Occipital lobe (tissue), 3 donors: ENCODE measurements at places on chromosomes 1 and 21.

DNA sequence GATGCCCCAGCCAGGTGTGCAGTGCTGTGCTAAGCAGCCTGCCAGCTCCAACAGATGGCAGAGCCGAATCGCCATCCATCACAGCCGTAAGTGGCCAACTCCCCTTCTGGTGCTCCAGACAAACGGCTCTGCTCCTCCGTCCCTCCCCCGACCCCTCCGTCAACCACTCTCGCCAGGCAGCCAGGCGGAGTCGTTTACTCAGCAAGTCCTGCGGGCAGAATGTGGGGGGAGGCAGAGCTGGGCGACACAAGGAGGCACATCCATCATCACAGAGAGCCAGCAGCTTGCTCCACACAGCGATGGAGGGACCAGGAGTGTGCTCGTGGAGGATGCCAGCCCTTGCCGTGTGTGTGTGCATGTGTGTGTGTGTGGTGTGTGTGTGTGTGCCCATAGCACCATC, 206.6 kb upstream of the GRIK3 start:
- no peak for DNase-seq

- no peak for DNase-seq
Observed at GRCh38 chr1:81499487-81499886, 301.2 kb upstream of the ADGRL2 start.

- DNase-seq = no peak
Observed at GRCh38 chr1:33918368-33918767, 54.5 kb downstream of the HMGB4 start.

- DNase-seq = no peak
Observed at GRCh38 chr1:239337799-239338430, 48.5 kb upstream of the CHRM3 start.

GRCh38 chr1:218810306-218810705, 363.4 kb upstream of the LYPLAL1 start:
- no peak for DNase-seq

GRCh38 chr1:187476671-187477070, 647.9 kb downstream of the PLA2G4A start:
- DNase-seq = no peak

DNA sequence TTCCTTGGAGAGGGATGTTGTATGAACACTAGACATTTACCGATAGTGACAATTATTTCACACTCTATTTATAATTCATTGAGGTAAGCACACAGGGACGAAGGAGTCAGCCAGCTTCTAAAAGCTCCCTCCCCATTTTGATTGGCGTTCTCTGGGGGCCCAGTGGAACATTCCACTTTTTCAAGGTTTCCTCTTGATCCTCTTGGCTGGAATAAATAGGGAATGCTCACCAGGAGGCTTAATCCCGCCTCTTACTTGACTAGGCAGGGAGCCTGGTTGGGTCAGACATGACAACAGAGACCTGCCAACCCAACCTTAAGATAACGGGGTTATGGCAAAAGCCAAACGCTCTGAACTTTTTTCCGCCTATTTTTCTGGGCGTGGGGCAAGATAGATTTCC, 974 bp downstream of the ACTN2 start:
- no peak for DNase-seq

DNA sequence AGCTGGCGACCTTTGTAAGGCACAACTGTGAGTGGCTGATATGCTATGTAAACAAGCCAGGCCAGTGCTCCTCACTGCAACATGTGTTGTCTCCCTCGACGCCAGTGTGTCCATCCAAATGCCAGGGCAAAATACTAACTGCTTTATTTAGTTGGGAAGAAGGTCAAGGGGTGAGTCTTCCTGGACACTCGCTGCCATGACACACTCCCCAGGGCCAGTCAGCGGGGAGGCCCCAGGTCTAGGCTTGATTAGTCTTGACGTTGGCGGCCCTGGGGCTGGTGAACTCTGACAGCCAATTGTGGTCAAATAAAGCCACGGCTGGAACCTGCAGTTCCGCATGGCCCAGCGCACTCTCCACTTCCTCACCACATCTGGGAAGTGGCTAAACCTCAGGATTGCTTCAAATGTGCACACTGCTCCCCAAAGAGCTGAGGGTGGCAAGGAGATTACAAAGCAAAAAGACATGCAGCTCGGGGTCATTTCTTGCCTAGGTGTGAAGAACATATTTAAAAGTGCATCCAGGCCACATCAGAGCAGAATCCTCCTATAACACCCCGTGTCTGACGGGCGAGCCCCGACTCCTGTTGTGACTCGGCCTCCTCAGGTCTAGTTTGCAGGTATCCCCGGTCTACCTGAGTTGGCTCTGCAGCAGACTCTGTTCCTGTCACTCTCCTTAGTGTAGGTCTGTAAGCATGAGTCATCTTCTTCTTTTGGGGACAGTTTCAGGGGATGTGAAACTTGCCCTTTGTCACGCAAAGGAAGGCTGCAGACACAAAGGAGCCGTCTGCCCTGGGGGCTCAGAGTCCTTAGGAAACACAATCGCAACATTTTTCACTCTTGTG, 183.5 kb downstream of the RUNX1 start:
- no peak for DNase-seq

- no peak for DNase-seq
Observed at GRCh38 chr1:16152481-16153087, 3.3 kb downstream of the EPHA2 start.

- DNase-seq = no peak
Observed at GRCh38 chr1:248590055-248590454, 7.4 kb downstream of the OR2T10 start.

- DNase-seq = no peak
Observed at GRCh38 chr1:26854906-26855305, 8.0 kb upstream of the SFN start.

- DNase-seq = no peak
Observed at GRCh38 chr1:82931006-82931405, 1067.9 kb downstream of the TTLL7 start.

DNA sequence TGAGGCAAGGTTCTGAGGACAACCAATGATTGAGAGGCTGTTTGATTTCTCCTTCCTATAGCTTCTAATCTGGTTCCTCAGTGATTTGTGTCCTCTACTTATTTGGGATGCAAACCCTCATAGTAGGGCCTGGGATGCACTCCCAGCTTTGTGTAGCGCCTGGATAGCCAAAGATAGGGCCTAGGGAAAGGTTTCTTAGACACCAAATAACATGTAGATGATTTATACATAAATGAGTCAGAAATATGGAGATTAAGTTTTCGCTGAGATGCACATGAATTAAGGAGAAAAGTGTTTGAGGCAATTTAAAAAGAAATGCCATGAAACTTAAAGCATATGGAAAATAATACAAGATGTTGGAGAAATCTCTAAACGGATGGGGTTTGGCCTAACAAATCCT, 66.0 kb upstream of the LMO4 start:
- no peak for DNase-seq

DNA sequence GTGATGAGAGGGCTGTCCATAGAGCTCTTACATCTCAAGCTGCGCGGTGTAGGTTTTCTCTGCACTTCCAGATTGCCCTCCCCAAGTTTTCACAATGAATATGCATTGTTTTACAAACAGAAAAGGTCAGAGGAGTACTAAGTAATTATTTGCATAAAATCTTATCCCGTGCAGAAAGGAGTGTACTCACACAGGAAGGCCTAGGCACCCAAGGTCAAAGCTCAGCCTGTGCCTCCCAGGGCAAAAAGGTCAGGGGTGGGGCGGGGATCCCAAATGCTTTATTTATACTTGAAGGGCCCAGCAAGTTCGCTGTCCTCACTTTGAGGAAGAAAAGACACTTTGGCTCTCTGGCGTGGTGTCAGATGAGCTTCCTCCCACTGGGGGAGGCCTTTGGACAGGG, 10.3 kb upstream of the KCNE1 start:
- DNase-seq = no peak

- DNase-seq = no peak
Observed at GRCh38 chr1:234780112-234780511, 170.1 kb upstream of the IRF2BP2 start.

DNA sequence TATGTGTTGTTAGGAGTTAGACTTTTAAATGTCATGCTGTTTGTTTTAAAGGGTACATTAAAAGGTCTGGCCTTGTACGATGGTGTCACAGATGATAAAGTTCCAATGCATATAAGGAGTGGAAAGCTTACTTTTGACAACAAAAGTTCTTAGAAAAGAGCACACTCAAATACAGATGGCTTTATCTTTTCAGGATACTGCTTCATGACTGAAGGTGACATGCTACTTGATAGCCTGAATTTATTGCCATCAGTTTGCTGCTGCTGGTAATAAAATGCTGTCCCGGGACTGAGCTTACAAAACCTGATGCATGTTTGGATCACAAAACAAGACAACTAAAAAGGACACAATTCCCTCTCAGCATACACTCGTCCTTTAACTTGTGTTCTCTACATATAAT, 84.9 kb downstream of the TTC3 start:
- no peak for DNase-seq

- DNase-seq = no peak
Observed at GRCh38 chr1:157457279-157457678, 95.0 kb downstream of the FCRL5 start.

DNA sequence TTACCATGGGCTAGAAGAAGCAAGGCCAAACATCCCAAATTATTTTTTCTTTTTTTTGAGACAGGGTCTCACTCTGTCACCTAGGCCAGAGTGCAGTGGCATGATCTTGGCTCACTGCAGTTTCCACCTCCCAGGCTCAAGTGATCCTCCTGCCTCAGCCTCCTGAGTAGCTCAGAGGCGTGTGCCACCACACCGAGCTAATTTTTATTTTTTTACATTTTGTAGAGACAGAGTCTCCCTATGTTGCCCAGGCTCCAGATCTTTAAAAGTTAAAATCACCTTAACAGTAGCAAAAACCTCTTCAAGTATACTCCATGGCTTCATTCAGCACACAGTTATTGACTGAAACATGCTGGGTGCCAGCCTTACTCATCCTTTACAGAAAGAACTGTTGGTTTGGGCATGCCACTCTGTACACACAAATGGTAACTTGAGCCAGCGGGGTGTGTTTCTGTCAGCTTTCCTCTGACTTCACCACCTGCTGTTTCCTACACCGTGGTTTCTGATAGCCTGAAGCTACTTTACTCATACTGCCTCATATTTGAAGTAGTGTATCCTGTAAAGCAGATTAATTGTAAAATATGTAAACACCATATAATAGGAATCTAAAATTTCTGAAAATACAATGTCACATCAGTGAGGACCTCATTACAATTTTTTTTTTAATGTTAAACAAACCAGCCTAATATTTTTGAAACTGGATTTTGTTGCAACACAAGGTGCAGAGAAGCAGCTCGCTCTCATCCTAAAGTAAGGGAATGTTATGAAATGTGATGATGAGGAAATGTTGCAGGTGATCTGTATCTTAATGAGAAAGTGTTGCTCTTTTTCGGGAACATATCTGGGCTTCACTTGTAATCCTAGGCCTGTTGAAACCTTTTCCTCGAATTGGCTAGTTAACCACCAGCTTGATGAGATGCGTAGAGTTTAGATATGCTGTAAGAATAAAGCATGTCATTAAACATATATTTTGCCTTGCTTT, 113.9 kb downstream of the ATP5PO start:
- no peak for DNase-seq

DNA sequence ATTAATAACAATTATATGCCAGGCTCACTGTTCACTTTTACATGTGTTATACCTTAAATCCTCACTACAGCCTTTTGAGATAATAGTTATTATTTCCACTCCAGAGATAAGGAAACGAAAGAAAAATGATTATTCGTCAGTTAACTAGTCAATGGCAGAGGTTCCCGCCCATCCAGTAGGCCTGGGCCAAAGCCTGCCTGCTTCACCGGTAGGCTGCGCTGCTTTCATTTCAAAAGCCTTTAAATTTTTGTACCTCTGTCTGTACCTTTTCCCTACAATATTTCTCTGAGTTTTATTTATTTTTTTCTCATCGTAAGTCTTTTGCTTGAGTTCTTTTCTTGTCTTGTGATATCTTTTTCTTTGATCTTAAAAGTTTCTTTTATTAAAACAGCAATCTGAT, 3.6 kb downstream of the GPR52 start:
- no peak for DNase-seq

DNA sequence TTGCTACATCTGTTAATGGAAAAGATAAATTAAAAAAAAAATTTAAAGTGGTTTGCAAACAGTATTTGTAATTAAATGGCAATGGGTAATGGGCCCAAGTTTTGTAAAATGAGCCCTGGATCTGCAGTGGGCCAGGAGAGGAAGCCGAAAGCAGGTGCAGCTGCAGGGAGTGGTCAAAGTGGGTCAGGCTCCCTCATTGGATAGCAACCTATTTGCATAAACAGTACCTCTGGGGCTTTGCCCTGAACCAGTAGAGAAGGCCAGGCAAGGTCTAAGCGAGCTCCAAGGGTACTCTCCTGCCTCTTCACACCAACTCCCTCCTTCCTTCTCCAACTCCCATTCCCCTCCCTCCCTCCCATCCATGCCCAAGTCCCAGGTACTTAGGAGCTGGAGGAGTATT, 138.9 kb downstream of the HMGB4 start:
- no peak for DNase-seq

DNA sequence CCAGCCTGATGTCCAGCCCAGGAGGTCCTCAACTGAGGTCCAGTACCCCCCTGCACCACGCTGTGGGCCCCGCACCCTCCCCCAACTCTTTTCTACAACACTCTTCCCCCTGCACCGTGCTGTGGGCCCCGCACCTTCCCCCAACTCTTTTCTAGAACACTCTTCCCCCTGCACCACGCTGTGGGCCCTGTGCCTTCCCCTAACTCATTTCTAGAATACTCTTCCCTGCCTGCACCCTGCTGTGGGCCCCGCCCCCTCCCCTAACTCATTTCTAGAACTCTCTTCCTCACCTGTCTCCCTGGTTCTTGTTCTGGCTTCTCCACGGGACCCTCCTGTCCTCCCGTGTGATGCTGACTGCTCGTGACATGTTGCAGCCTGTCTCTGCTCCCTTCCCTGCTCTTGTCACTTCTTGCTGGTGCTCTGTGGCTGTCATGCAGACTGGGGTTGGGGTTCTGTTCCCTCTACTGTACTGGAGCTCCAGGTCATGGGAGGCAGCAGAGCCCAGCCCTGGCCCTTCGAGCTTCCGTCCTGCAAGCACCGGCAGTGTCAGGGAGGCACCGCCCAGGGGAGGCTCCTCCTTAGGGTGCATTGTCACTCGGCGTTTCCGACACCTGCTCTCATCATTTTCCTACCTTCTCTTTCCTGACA, 160.1 kb upstream of the COL6A1 start:
- no peak for DNase-seq

DNA sequence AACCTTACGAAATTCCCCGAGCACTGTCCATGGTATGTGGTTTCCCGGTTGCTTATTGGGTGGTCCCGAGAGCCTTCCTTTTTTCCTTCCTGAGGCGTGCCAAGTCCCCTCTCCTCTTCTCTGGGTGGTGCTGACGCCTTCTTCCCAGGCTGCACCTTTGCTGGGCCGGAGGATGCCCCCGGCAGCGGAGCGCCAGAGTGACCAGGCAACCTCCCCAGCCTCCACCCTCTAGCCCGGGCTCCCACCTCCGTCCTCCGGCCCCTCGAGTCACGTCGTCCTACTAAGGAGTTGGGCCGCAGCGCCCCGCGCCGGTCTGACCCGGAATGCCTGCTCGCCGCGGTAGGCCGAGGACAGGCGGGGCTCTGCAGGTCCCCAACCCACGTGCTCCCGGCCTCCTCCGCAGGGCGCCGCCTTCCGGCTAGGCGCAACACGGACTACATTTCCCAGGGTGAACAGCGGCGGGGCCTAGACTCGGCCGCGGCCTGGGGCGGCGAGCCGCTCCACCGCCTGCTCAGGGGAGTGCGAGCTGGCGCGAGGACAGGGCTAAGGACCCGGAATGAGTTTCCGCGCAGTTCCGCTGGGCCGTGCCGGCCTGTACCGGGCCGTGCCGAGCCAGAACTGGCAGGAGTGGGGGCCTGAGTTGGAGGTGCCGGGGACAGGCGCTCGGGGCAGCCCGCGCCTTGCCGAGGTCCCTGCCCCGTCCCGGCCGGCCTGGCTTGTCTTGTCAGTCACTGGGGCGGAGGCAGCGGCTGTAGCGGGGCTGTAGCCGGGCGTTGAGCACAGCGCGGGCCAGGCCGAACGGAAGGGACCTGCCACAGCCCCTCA, at the start of gene IPO13:
Gene IPO13 (plus strand): TSS at position 715 of the 825 bp plus-strand sequence. CDS start 651 bp downstream, outside the sequence.
- peak; percentile 96 for DNase-seq

GRCh38 chr1:228297822-228298221, 90.0 kb downstream of the OBSCN start:
- no peak for DNase-seq
